ENCODE measurements at places on chromosomes 2 and 18.
A peak's percentile ranks its signal among the peaks of the same experiment; 100 is the strongest.

DNA sequence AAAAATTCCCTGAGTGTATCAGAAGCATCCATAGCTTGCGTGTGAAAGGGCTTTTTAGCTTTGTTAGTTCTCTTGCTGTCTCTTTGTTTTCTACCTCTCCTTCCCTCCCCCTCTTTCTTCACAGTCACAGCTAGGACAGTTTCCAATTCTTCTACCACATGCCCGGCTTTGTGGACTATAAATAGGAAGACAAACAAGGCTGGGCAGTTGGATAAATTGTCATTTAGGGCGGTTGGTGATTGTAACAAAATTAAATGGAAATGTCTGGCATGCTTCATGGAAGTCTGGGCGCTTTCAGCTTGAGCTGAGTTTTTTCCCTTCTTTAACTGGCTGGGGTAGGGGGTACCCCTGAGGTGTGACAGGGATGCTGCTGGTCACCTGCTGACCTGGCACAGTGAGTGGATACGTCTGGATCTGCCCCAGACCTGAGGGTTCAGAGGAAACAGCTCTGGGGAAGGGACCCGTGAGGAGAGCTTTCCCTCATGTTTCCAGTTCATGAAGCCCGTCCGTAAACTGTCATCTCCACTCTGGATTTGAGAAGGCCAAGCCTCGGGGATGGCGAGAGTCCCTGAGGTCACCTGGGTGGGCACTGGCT, 29.0 kb upstream of the GIGYF2 start:
- DNase-seq: no peak

GRCh38 chr2:131039908-131040660, 53.2 kb downstream of the FAM168B start:
- DNase-seq: no peak

- DNase-seq: no peak
Observed at GRCh38 chr18:61236356-61237057, 96.7 kb upstream of the CDH20 start.

DNA sequence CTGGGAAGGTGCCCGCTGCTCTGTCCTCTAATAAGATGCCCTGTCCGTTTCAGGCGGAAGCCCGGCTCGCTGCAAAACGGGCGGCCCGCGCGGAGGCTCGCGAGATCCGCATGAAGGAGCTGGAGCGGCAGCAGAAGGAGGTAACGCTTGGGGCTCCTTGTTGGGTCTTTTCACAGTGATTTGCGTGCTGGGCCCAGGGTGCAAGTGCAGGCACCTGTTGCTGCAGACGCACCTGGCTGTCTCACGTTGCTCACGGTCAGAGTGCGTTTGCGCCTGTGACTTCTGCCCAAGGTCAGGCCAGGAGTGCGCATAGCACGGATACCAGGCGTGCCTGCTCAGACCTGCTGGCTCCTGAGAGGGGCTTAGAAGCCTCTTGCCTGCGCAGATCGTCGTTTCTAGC, 81.1 kb downstream of the LRRFIP1 start:
- DNase-seq: no peak

DNA sequence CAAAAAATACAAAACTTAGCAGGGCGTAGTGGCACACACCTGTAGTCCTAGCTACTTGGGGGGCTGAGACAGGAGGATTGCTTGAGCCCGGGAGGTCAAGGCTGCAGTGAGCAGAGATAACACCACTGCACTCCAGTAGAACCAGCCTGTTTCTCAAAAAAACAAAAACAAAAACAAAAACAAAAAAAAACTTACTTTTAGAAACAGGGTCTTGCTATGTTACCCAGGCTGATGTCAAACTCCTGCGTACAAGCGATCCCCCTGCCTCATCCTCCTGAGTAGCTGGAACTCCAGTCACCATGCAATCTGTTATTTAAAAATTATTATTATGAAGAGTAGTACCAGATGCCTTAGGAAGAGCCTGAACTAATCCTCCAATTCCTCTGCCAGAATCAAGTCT, 35.0 kb upstream of the GLI2 start:
- DNase-seq: no peak

DNA sequence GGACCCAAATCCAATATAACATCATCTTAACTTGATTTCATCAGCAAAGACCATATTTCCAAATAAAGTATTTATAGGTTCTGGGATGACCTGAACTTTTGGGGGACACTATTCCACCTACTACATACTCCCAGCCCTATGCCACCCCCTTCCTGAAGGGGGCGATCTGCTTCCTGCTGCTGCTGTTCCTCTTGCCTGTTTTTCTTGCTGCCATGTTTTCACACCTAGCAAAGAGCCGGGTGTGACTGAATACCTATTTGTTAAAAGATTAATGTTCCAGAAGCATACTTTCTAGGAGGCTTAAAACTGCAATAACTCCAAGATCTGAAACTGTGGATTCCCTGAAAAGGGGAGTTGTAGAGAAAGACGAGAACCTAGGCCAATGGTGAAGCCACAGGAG, 89.7 kb downstream of the ICOS start:
- no peak for DNase-seq

DNA sequence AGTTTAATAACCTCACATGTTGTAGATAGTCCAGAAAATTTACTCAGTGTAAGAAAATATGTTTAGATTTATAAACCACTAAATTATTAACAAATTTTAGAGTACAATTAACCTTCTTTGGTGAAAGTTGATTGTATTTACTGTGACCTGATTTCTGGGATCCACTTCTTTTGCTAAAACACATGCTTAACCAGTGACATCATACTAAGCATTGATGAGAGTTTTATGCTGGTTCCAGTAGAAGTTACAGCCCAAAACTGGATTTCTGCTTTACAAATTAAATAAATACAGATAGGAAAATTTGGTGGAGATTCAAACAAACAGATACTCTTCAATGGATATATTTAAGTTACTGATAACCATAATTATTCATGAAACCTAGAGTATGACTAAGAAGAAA, 40.9 kb downstream of the RBBP8 start:
- no peak for DNase-seq

GRCh38 chr2:926896-927295, 23.8 kb upstream of the SNTG2 start:
- DNase-seq: no peak

GRCh38 chr2:209331291-209331844, 92.5 kb upstream of the MAP2 start:
- DNase-seq: no peak

- no peak for DNase-seq
Observed at GRCh38 chr2:153476816-153477635, 1.5 kb downstream of the RPRM start.

- DNase-seq: no peak
Observed at GRCh38 chr2:201807452-201807999, 1.2 kb downstream of the CDK15 start.

DNA sequence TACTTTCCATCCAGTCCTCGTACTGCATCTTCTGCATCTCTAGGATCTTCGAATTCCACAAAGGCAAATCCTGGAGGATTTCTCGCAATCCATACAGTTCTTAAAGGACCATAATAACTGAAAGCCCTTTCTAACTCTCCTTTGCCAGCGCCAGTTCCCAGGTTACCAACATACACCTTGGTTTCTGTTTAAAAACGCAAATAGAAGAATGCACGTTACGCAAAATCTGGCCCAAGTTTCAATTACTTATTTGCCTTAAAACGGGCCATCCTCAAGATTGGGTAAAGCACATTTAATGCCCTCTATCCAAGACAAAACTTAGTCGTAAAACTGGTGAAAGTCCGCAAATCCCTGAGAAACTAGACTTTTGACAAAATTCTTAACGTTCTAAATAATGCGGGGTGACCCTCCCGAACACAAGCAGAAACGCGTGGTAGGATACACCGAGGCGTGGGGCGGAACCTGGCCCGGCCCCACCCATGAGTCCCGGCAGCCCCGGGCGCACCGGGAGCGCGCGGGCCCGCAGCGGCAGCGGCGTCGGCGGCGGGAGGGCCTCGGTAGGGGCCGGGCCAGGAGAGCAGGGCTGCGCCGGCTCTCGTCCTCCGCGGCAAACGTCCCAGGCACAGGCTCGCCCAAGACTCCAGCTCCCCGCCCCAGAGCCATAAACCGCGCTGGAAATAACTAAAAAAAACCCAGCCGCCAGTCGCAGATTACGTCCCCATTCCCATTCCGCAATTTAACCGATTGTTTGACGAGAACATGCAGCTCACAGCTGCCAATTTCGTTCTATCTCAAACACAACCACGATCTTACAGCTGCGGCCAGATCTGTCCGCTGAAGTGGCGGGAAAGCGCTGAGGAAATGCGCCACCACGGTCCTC, 910 bp downstream of the SRSF7 start:
- peak; percentile 41 for DNase-seq

DNA sequence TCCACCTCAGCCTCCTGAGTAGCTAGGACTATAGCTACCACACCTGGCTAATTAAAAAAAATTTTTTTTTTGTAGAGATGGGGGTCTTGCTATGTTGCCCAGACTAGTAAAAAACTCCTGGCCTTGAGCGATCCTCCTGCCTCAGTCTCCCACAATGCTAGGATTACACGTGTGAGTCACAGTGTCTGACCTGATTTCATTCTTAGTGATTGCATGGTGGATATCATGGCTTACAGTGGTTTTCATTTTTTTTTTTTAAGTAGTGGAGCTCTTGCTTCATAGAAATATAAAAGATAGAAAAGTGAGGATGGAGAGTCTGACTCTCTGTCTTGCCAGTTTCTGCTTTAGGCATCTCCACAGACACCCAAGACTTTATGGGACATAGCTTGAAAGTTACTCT, 83.6 kb downstream of the CDC42EP3 start:
- no peak for DNase-seq

GRCh38 chr2:203360833-203361430, 32.7 kb downstream of the ABI2 start:
- DNase-seq: no peak

DNA sequence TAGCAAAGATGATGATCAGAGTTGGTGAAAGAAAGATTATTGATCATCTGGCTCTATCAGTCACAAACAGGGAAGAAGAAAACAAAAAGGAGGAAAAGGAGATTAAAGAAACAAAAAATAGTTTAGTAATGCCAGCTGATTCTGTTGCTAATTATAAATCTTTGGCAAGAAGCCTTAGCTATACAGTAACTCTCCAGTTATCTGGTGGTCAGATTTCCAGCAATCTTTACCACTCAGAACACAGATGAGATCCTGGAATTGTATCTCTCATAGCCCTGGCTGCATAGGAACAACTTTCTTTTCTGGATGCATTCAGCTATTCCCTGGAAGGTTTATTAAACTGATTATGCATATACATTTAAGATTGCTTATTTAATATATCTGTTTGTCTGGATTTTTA, 256.8 kb upstream of the ZEB2 start:
- DNase-seq: no peak

GRCh38 chr2:230816735-230817134, 48.0 kb upstream of the ITM2C start:
- DNase-seq: no peak

- DNase-seq: no peak
Observed at GRCh38 chr2:157283468-157283867, 26.0 kb downstream of the GALNT5 start.

DNA sequence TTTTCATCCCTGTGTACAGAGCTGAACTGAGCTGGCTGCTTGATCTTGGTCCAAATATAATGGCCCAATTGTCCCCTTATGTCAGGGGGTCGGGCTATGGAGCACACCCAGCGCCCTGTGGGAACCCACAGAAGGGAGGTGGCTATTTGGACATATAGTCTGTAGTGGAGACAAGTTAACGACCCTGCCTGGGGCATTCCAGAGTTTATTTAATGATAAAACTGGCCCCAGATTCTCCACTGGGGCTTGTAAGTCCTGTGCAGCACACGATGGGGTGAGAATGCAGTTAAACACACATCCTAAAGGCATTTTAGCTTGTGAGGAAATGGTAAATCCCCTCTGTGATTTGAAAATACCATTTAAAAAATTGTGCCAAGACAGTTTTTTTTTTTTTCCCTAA, 72.9 kb downstream of the QPCT start:
- no peak for DNase-seq

- DNase-seq: no peak
Observed at GRCh38 chr18:68780802-68781635, 16.9 kb upstream of the CCDC102B start.

GRCh38 chr2:220320326-220320725, 692.9 kb downstream of the SLC4A3 start:
- DNase-seq: no peak

DNA sequence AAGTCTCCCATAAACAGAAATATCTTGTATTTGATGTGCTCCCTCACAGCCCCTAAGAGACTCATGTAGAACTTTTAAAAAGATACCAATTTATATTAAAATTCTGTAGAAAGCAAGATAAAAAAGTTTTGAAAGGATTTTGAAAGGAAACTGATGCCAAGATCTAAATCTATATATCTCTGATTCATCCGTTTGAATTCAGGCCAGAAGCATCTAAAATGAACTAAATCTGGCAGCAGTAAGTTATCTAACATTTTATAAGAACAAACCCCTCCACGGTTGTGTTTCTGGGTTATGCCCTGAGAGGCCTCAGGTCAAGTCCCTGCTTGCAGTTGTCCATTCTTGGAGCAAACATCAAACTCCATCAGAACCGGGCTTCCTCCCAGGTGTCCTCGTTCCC, 165.8 kb downstream of the FBXO15 start:
- DNase-seq: no peak

GRCh38 chr2:144481109-144481508, 38.8 kb downstream of the ZEB2 start:
- DNase-seq: no peak

- peak; percentile 62 for DNase-seq
Observed at GRCh38 chr2:136378712-136379595, 261.0 kb upstream of the CXCR4 start.

- no peak for DNase-seq
Observed at GRCh38 chr18:65938592-65939372, 188.0 kb downstream of the CDH7 start.

DNA sequence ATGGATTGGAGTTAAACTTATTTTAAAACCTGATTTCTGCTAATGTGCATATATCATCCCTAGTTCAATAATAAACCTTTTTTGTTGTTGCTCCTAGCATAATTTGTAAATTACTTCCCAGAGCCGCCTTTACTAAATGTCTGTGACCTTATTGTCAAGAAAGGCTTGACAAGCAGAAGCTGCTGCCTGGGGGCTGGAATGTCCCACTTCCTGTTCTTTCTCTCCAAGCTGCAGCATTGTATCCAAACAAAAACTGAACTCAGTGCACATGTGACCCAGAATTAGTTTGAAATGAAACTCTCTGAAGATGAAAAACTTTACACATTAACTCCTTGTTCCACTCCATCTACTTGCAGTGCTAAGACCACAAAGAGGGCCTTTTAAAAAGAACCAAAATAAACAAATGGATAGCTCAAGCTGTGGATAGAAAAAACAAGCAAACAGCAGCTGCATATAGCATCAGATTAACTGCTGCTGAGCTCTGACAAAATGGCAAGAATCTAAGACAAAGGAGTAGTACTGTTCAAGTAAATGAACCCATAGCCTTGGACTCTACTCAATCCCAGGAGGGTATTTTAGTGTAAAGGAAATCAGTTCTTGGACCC, 99.8 kb upstream of the NEUROD1 start:
- no peak for DNase-seq
